Activated CD8-positive, alpha-beta T cell treated with anti-CD3 and anti-CD28 coated beads, Interleukin-2, amount 10 ng/mL, durations not matched to agents 7 days and 5 days (primary cell): ENCODE measurements at places on chromosomes 11 and 22.

DNA sequence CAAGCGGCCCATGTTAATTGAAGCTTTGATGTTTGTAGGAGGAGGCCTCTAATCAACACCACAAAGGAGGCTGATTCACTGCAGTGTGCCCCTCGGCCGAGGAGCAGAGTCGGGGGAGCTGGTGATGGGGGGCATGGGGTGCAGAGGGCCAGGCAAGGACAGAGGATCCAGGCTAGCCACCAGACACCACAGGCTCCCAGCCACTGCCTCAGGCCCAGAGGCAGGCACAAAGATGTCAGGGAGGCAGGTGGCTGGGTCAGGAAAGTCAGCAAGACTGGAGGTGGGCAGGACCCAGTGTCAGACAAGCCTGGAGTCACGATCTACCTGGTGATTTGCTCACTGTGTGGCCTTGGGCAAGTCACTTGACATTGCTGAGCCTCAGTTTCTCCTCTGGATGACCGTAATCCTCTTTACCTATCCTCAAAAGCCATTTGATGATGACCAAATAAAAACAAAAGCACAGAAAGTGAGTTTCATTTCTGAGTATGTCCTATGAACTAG lies 121.0 kb downstream of the BUD13 start:
- no peak for DNase-seq

DNA sequence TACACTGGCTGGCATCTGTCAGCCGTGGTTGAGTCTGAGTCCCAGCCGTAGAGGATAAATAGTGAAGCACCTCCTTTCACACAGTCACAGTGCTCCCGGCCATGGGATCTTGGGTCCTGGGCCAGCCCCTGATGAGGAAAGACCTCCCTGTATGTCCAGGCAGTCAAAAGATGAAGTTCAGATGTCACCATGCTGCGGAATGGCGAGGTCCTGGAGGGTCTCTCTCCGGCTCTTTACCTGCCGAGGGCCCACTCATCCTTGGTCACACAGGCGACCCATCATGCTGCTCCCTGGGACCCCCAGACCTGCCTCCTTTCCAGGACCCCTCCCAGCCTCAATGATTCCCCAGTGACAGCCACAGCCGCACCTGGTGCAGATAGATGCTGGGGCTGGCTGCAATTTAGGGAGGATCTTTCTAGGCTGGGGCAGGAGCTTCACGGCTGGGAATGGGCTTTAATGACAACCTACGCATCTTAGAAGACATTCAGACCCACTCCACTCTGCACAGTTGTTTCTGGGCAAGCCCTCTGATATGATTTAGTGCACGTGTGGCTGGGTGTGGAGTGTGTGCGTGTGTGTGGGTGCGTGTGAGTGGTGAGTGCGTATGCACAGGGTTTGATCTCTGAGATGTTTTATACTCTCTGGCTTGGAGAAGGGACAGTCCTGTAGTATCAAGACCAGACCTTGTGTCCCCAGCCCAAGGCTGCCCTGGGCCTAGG lies 79.7 kb downstream of the FBLN1 start:
- DNase-seq: no peak

DNA sequence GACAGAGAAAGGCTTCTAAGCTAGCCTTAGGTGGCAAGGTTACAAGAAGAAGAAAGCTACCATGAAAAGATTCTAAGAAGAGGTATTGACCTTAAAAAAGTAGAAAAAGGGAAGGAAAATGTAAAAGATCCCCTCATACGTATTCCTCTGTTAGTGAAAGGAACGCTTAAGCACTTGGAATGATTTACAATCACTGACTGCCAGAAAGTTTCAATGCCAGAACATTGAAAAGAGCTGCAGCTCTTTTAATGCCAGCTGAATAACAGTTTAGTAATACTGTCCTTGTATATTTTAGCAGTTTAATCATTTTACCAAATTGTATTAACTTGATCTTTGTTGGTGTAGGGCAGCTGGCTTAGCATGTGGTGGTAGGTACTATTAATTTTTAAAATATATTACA lies 650.7 kb downstream of the FAM181B start:
- DNase-seq: no peak

GRCh38 chr11:87399341-87399740 lies 361.6 kb downstream of the TMEM135 start:
- DNase-seq: no peak

DNA sequence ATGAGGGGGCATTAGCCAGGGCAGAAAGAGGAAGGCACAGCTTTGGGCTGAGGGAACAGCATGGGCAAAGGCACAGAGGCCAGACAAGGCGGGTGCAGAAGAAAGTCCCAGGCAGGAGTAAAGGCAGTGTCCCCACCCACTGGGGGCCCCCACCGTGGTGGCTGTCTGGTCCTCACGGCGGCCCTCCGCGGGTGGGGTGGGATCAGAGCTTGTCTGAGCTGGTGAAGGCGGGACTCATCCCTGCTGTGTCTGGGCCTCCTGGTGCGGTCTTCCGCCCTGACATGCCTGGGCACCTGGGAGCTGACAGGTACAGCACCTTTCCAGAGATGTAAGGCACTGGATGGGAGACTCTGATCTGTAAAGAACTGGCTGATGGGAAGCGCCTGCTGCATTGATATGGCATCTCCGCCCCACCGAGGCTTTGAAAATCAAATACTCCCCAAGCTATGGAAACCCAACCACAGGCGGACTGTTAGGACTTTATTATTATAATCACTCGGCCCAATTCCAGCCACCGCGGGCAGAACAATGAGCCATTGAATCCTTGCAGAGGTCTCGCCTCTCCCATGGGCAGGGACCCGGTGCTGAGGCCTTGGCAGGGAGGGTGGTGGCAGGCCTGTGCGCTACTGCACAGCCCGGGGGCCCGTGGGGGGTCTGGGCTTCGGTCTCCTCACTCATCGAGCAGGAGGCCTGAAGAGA lies 14.2 kb upstream of the GNB1L start:
- DNase-seq: no peak

DNA sequence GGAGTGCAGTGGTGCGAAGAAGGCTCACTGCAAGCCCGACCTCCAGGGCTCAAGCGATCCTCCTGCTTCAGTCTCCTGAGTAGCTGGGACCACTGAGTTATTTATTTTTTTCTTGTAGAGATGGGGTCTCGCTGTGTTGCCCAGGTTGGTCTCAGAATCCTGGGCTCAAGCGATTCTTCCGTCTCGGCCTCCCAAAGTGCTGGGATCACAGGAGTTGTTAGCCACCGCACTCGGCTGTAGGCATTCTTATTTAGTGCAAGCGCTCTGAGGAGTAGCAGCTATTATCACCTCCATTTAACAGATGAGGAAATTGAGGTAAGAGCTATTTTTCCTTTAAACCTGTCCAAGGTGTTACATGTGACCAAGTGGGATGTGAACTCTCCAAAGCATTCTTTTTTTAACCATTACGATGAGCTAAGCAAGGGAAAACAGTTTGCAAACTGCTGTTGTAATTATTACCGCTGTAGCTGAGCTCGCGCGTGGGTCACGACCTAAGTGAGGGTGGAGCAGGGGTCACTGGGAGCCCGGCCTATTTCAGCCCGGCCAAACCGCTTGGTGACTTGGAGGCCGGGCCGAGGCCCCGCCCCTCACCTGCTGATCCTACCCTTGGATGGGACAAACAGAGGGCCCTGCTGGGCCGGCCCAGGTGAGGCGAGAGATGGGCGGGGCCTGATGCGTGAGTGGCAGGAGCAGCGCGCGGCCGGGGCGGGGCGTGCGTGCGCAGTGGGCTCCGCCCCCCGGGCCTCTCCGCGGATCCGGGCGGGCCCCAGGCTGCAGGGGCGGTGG lies 449 bp upstream of the KREMEN1 start:
- DNase-seq: peak; percentile 86

- no peak for DNase-seq
Observed at GRCh38 chr22:27456696-27457503, 344.7 kb downstream of the MN1 start.

GRCh38 chr11:16613262-16613511 lies 125.3 kb upstream of the C11orf58 start:
- DNase-seq: no peak

DNA sequence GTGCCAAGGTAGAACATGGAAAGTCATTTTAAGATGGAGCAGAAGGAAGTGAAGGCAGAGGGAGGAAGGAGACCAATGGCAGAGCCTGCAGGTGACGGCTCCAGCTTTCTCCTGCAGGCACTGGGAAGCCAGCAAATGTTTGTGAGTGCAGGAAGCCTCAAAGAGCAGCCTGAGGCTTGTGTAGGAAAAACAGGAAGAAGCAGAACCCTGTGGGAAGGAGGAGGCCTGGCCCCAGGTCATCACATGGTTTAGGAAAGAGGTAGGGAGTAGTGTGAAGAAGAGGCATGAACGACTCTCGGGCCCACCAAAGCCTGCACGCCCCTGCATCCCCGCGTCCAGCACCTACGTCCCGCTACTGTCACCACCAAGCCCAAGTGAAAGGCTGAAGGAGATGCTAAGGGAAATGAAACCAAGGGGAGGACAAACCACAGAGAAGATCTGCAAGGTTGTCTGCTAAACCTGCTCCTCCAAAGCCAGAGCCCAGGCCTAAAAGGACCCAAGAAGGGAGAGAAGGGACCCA lies 151.5 kb downstream of the CHST1 start:
- no peak for DNase-seq

- no peak for DNase-seq
Observed at GRCh38 chr22:22085702-22086500, 103.3 kb upstream of the TOP3B start.

- no peak for DNase-seq
Observed at GRCh38 chr11:72443016-72443415, 8.7 kb upstream of the CLPB start.

GRCh38 chr11:2390725-2391151 lies 9.8 kb upstream of the TSSC4 start:
- no peak for DNase-seq

- DNase-seq: no peak
Observed at GRCh38 chr11:19779740-19780139, 67.1 kb downstream of the NAV2 start.

DNA sequence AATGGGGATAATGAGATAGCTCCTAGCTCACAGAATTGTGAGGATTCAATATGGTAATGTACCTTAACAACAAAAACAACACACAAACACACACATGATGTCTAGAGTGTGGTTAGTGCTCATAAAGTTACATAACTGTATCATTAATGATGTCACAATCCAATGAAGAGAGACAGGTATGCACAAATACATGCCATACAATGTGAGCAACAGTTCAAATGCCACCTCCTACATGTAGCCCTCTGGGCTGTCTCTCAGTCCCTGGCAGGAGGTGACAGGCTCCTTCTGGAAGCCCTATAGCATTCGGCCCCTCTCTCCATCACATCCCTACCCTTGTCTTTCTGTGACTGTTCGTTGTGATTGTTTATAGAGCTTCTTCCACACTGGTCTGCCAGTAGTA lies 8.3 kb upstream of the MICALL1 start:
- DNase-seq: no peak

DNA sequence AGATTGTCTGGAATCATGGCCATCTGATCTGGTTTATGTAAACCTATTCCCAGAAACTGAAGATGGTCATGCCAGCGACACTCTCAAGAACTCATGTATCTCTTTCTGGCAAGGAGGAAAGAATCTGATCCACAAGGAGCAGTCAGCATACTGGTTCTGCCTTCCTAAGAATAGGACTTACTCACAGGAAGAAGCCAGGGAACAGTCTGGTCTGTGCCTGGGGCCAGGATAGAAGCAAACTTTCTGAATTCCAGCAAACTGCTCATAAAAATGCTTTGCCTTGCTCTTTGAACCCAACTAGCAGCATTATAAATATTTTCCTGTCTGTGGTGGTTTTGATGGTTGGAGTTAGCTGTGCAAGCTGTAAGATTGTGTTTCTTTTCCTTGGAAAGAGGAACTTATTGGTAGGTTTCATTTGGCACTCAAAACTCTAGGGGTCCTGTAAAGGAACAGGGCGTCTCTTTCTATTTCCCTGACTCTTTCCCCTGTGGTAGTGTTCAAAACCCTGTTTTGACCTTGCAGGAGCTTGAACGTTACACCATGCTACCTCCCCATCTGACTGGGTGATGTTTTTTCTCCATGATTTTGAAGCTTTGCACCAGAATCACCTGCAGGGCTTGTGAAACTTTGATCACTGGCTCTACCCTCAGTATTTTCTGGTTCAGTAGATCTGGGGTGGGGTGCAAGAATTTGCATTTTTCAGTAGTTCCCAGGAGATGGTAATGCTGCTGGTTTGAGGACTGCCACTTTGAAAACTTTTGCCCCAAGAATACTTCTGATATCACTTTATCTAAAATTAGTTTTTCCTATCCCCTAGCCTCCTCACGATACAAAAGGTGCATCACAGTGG lies 627.8 kb upstream of the ANO5 start:
- DNase-seq: no peak

DNA sequence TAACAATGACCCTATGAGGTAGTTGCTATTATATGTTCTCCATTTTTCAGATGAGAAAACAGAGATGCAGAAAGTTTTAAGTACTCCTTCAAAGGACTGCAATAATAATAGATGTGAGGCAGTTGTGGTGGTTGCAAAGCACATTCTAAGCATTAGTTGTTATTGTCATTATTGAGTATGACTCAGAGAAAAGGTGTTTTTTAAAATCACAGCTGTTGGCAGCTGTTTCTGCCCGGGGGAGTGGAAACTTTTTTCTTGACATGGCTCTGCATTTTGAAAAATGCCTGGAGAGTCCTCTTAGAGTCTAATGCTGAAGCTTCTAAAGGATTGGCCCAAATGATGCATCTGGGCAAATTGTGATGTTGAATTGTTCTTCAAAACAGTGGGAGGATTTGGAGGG lies 244.5 kb upstream of the MPPED2 start:
- no peak for DNase-seq

GRCh38 chr22:23791738-23792645 lies 5.2 kb downstream of the SMARCB1 start:
- DNase-seq: no peak

DNA sequence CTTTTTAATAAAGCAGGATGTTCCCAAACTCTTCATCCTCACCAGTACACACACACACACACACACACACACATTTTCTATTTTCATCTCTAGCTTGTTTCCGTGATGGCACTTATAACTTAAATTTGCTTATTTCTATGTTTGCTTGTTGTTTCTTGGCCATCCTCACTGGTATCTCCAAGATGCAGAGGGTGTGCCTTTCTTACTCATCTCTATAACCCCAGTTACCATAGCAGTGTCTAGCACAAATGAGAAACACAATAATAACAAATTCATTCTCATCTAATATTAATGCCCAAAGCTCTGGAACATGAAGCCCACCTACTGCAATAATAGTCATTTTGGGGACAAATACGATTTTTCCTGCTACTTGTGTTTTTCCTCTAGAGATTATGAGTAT lies 156.3 kb downstream of the GRM5 start:
- no peak for DNase-seq

- DNase-seq: no peak
Observed at GRCh38 chr22:46377525-46378425, 42.3 kb downstream of the TRMU start.

- peak; percentile 85 for DNase-seq
Observed at GRCh38 chr22:42169055-42169469, 38.5 kb upstream of the CYP2D6 start.

DNA sequence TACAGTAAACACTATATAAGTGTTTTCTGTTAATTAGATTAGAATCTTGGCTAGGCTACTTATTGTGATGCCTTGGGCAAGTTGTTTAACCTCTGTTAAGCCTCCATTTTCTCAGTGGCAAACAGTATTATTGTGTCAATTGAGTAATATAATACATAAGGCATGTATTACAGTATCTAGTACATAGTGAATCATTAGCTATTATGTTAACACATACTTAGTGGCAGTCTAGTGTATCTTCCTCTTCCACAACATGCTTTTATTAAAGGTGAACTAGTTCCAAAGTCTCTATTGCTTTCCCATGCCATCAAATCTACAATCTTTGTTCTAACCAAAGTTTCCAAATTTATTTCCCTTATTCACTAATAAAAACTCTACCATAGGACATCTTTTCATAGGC lies 200.9 kb downstream of the SOX6 start:
- DNase-seq: no peak
